ENCODE measurements at places on chromosomes 2 and 18.

DNA sequence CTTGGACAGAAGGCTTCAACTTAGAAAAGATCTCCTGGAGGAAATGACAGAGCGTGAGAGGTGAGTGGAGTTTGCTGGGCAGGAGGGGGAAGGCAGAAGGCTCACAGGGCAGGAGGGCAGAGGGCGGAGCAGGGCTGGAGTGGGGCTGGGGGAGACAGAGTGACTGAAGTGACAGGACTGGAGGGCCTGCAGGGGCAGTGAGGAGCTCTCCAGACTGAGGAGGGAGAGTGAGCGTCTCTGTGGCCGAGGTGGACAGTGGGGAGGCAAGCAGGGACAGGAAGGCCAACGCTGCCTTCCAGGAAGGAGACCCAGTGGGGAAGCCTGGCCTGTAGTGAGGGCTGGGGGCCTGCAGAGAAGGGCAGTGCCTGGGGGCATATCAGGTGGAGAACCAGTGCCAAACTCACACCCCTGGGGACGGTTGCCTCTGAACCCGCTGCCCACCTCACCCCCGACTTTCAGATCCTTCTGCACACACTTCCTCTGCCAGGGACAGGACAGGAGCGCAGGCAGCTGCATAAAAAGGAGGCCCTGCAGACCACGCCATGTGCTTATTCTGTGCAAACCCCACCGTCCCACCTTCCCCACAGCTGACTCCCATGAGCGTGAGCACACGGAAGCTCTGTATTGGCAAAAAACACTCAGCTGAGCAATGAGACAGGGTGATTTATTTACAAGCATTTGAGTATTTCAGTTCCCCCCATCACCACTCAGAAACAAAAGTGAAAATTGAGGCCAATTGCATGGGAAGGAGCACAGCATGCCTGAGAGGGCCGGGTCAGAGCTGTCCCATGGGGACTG lies 244.3 kb downstream of the FAM210A start:
- DNase-seq, result no peak

DNA sequence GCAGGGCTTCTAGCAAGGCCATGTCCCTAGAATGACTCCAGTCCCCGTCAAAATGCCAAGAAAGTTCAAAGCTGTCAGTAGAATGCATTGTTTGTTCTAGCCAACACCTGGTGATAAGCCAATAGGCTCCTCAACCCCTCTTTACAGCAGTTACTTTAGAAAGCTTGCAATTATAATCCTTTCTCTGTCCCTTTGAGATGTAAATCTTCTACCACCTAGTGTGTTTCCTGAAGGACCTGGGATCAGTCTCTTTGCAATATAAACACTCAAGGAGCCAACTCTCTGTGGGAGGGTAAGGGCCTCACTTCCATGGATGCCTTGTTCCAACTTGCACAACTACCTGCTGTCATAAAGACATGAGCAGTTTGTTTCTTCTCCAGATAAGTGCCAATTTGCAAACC lies 301.8 kb downstream of the NBAS start:
- DNase-seq, result no peak

GRCh38 chr2:149064365-149064841 lies 25.9 kb downstream of the LYPD6B start:
- DNase-seq, result no peak

GRCh38 chr2:227849906-227850305 lies 21.5 kb upstream of the DAW1 start:
- no peak for DNase-seq

- DNase-seq, result no peak
These were observed 98.1 kb upstream of the BCL2L11 start for GRCh38 chr2:111022633-111023032.

GRCh38 chr2:152426801-152427200 lies 91.8 kb downstream of the FMNL2 start:
- DNase-seq, result no peak

All from NCI-H526 treated with DMSO at 0.1 percent for 48 hours (cell line).